ENCODE measurements at places on chromosomes 13 and 19.

GRCh38 chr13:45510672-45511071, 45.9 kb downstream of the COG3 start:
- DNase-seq = no peak

DNA sequence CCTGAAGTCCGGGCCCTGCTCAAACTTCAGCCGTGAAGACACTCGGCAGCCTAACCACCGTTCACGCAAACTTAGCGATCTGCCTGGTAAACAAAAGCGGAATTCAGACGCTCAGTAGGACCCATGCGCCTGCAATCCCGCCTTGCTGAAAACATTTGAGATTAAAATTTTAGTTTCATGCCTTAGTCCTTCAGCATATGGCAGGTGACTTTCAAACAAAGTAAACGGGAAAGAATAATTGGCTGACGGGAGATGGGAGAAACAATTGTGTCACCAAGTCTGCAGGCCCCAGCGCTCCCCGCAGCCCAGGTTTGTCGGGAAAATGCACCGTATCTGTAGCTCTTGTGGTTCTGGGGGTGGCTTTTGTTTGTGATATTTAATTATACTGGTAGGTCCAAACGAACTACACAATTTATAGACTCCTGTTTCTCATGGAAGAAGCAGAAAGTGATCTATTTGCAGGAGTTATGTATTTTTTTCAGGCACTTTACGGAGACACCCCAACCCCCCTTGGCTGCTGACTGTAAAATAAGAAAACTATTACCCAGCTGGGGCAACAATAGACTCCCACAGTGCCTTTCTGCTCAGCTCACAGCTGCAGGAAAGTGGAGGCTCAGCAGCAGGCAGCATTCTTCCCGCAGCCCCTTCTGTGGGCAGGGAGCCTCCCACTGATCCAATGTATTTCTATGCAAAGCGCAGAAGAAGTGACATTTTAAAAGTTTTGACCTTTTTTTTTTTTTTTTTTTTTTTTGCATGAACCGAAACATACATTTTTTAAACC, 94.8 kb downstream of the SOX1 start:
- DNase-seq = no peak

DNA sequence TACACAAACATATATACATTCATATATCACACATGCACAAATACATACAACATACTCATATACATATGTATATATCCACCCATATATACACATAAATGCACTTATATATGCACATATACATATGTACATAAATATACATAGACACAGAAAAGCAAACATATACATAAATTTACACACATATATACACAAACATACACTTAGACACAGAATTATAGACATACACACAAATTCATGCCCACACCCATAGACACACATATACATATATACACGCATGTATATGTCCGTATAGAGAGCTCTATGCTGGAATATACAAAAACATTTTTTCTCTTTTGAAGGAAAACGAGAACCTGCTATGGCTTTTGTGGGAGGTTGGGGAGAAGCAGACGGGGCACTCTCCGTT, 20.6 kb downstream of the PNMA8A start:
- DNase-seq = no peak

DNA sequence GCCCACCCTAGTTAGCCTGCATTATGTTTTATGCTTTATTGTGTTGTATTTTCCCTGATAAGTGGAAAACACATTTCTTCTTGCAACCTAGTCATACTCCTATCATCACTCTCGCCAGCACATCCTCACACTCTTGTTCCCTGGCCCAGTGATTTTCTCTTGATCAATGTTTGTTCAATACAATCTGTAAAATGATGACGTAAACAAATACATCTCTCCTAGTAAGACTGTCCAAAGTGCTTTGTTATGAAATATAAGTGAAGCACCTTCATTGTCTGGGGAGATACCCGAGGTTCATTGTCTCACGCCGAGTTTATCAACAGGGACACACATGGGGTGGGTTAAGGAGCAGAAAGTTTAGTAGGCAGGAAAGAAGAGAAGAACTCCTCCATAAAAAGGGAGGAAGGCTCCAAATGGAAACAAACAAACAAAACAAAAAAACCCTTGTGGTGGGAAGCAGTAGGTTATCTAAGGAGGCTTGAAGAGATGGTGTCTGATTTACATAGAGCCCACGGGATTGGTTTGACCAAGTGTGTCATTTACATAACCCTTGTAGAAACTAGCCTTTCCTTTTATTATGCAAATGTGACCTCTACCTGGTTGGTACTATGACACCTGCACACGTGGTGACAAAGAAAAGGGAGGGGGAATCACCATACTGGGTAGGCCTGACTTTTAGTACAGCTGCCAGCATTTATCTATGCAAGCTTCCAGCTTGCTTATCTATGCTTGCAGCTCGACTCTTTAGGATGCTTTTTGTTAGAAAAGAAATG, 1317.9 kb upstream of the SPRY2 start:
- DNase-seq = no peak

DNA sequence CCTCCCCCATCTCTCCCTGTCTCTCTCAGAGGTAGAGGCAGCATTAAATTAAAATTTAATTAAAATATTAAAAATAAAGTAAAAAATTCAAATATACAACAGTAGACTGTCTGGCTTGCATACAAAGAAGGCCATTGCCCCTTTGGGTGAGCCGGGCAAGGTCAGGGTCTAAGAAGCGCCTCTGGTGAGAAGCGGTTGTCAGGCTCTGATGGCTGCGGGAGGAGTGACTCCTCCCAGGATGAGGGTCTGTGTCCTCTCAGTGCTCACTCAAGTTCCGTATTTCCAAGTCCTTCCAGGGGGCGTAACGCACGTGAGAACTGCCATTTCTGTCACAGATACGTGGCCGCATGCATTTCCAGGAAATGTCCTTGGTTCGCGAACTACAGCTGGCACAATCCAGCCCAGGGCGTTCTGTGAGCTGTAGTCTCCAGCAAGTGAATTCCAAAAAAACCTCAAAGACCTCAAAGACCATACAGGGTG, 737 bp upstream of the ZNF181 start:
- peak; percentile 69 for DNase-seq

- no peak for DNase-seq
Measured at GRCh38 chr13:97119943-97120342, 102.2 kb upstream of the MBNL2 start.

DNA sequence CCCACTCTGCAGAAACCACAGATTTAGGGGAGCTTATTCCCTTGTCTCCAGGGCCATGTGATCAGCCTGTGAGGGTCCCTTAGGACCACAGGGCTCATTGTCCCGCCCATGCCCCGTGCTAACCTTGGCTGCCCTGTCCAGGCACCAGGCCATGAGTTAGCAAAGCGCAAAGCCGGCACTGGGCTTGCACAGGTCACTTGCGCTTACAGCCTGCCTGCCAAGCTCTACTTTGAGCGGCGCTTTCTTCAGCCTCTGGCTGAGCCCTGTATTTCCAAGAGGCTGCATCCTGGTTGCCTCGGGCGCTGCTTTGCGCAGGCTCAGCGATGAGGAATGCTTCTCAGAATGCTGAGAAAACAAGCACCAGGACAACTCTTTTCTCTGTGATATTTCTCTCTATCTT, 188.0 kb downstream of the TDRD3 start:
- no peak for DNase-seq

GRCh38 chr13:35208587-35208986, 266.5 kb downstream of the NBEA start:
- DNase-seq = no peak

DNA sequence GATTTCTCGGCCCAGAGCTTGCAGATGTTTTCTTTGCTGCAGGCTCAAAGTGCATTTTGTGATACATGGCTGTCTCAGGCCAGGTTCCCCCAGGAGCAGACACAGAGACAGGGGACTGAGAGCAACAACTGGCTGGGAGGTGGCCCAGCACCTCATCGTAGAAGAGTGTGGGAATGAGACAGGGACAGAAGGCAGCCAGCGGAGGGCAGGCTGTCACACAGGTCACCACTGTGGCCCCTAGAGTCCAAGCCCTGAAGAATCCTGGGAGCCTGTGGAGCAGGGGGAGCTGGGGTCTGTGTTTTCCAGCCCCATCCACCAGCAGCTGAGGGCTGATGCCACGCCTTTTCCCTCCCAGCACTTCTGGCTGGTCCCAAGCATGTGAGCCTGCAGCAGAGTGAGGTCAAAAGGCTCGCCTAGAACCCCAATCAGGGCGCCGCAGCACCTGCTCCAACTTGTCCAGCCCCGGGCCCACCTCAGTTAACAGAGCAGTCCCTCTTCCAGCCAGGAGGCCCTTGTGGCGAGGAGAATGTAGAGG, 723.8 kb downstream of the UQCRFS1 start:
- no peak for DNase-seq

DNA sequence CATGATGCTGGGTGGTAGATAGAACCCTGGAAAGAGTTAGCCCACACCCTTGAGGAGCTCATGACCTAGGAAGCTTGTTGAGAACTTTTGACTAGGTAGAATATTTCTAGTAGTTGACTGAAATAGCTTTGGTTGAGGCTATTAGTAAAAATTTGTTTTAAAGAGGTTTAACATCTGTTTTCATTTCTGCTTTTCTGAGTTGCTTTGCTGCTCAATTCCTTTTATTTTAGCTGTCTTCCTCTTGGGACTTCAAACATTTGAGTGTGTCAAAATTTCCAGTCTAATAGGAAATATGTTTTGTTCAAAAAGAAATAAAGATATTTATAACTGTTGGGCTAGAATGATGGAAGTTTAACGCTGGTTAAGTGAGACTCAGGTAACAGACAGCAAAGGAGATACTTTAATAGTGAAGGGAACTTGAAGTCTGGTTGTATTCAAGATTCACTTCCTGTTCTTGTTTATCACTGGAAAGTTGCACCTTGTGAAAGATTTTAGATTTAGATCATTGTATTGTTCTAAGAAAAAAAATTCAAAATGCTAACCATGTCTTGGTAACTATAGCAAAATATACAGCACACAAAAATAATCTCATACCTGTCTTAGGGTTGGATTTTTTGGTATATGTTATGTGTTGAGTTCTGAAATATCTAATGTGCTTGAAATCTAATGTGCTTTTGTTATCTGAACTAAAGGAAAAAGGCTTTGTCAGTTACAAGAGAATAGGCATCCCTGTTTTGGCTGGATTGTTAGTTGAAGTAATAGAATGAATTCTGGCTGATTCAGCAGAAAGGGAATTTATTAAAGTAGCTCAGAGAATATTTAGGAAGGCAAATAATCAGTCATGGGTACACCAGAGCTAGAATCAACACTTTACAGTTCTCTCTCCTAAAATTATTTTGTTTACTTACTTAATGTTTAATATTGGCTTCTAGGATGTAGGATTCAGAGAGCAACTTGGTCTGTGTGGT, 24.4 kb upstream of the GPR18 start:
- DNase-seq = no peak

DNA sequence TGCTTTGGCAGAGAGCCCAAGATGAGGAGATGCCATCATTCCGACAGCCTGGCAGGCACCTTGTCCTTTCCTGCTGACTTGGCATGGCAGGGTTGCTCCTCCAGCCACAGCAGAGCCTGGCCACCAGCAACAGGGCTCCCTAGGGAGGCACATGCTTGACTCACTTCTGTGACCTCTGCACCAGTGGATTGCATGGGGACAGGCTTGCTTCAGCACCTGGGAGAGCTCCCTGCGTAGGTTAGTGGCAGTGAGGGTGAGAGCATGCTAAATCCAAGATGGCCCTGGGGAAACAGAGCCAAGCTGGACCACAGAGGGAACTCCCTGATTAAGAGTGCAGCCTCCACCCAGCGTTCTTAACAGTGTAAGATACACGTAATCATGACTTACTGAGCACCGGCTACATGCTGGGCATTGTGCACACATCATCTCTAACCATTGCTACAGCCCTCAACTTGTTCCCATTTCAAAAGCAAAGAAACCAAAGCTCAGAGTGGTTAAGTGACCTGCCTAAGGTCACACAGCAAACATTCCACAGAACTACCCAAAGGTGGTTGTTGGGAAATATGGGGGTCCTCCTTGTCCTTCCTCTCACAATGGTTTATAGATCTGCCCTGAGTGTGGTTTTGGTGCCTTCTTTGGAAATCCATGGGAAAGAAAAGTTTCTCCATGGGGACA, 116.6 kb upstream of the UQCRFS1 start:
- DNase-seq = no peak

- DNase-seq = no peak
Measured at GRCh38 chr19:46357846-46358583, 11.1 kb downstream of the PPP5C start.

DNA sequence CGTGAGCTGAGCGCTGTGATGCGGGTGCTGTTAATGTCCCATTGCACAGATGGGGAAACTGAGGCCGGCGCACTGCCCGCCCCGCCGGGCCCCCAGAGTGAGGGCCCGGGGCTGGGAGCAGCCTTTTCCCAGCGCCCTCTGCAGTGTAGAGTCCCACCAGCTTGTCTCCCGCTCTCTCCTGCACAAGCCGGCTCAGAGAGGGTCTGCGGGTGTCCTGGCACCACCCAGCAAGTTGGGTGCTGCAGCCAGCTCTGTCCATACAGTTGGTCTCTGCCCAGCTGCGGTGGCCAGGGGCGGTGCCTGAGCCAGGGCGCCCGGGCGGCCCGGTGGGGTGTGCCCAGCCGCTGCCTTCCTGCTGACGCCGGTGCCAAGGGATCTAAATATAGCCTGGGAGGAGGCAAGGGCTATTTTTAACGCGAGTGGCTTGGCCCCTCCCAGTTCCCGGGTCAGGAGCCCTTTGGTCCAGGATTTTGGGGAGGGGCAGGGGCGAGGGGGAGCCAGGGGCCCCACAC, 19.3 kb downstream of the GADD45B start:
- DNase-seq = peak; percentile 56

- no peak for DNase-seq
Measured at GRCh38 chr13:102556806-102557205, 40.0 kb upstream of the TPP2 start.

DNA sequence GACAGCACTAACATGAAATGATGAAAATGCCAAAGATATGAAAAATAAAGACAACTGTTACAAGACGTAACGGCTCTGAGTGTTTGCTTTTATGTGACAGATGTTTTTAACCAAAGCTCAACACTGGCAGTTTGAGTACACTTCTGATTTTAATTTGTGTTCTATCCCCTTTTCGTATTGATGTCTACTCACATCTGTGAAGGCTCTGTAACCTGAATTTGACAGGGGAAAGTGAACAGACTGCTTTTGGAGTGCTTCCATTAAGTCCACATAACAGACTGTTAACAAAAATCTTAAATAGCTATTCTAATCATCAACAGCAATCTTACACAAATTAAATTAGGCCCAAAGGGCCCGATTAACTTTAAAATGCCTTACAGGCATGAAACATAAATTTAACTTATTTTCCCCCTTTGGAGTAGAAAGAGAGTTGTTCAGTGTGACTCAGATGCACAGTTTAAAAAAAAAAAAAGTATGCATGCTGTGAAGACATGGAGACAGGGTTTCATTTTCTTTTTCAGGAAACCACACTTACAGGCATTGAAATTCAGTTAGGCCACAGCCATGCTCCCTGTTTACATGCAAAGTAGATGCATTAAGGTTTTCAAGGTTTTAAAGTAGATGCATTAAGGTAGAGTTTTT, 16.3 kb upstream of the RNASEH2B start:
- DNase-seq = peak; percentile 35

DNA sequence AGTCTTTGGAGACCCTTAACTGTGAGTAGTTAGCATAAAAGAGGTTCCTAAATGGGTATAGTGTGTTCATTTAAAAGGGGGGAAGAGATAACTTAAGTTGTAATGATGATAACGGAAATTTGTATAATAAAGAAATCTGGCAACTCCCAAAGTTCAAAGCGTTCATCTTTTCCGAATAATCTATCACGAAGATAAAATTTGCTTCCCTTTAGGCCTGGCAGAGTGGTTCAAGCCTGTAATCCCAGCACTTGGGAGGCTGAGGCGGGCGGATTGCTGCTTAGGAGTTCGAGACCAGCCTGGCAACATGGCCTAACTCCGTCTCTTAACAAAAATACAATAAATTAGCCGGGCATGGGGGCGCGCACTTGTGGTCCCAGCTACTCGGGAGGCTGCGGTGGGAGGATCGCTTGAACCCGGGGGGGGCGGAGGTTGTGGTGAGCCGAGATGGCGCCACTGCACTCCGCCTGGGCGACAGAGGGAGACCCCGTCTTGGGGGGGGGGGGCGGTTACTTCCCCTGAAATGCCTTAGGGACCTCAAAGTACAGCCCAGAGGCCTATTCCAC, 934 bp downstream of the N4BP2L2 start:
- no peak for DNase-seq

Data from inflammatory macrophage (primary cell).